ENCODE measurements at places on chromosomes 12 and 14.

DNA sequence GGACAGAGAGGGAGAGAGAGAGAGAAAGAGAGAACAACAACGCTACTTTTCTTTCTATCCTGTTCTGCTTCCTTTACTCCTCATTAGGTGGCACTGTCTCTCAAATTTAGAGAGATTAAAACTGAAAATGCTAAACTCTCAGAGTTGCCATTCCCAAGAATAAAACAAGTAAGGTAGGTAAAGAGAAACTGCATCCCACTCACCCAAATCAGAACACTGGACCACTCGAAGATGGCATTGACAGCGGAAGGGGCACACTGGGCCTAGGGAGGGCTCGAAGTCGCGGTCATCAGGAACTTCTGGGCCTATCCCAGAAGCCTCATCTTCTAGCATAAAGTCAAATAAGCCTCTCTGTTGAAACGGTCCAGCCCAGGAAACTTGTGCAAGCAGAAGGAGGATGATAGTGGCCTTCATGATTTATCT, 4.5 kb downstream of the DCN start:
- DNase-seq, result no peak

GRCh38 chr12:100141666-100141997, 1.0 kb downstream of the BLTP3B start:
- DNase-seq, result no peak

DNA sequence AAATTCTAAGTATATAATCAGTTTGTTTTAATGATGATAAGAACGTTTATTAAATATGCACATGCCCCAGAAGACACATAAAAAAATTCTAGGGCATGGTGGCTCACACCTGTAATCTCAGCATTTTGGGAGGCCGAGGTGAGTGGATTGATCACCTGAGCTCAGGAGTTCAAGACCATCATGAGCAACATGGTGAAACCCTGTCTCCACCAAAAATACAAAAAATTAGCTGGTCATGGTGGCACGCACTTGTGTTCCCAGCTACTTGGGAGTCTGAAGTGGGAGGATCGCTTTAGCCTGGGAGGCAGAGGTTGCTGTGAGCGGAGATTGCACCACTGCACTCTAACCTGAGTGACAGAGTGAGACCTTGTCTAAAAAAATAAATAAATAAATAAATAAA, 4.0 kb downstream of the CD69 start:
- no peak for DNase-seq

GRCh38 chr12:119157978-119158377, 20.8 kb upstream of the HSPB8 start:
- DNase-seq, result no peak

DNA sequence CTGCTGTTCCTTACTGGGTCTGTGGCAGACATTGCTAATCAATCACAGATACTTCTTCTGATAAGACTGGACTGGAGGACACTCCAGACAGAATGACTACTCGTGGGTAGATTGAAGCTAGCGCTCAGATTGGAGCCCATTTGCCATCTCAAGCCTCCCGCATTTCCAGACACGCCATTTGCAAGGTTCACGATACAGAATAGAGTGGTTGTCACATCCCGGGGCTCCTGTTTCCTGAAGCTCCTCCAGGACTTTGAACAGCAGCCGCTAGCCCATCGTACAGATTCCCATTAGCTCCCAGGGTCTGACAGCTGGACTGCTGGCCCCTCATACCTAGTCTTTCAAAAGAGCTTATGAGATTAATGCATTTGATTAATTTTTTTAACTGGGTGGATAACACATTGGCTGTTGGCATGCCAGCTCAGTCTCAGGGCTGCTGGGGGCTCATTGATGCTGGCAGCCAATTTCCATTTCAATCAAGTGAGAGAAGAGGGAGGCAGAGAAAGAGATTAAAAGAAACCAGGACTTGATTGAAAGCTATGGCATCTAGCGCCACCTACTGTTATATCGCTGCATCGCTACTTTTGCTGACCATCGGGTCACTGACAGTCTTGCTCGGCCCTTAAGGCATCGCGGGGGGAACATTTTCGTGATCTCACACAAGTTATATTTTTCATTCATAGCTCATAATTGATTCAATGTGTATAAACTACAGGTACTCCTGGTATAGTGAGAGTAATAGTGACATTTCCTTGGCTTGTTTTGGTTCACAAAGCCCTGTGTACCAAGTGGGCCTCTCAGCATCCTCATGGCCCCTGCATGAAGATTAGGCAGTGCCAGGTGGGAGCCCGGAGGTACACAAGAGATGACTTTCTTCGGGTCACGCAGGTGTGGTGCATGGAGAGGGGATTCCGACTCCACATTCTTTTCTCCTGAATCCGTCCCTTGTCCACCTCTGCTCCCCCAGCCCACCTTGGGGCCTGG, 78.6 kb downstream of the CCDC60 start:
- no peak for DNase-seq

DNA sequence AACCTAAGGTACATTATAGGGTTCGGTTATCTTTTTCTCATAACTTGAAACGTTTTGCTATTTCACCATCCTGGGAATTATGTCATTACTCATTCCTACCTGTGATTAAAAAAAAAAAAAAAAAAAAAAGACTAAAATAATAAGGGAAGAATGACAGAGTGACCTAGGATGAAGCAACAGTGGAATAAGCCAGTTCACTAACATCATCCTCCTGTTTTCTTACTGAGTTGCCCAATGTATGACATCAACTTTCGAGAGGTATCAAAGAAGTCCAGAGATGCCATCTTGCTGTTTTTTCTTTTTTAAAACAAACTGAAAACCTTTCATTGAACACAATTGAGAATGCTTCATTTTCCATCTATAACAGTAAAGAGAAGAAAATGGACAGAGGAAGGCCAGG, 42.8 kb downstream of the AMN start:
- DNase-seq, result no peak

All from memory B cell (primary cell).